ENCODE measurements at places on chromosomes 7 and 10. TPM values are rescaled to one million over a fixed set of nuclear protein-coding genes. Genes with fewer than 3 reads are reported as not detected.

The C7orf57 gene
- not detected for total RNA-seq

The C10orf143 gene
- 5.0 TPM for total RNA-seq

The LRRC27 gene
- total RNA-seq, result 21.0 TPM

The MBL2 gene
- not detected for total RNA-seq

The OR2A5 gene
- total RNA-seq, result not detected

GRCh38 chr7:155816996-155817395 is 4.7 kb upstream of the SHH start:
- peaks cover 2% of the 10 kb centered on the region for H3K27me3 ChIP-seq
- H3K27ac ChIP-seq, result no peak overlapping the region
- H3K4me3 ChIP-seq, result no peak overlapping the region
- H3K36me3 ChIP-seq, result no peaks in the 10 kb centered on the region
- DNase-seq, result no peak
- H3K4me1 ChIP-seq, result no peaks in the 10 kb centered on the region

DNA sequence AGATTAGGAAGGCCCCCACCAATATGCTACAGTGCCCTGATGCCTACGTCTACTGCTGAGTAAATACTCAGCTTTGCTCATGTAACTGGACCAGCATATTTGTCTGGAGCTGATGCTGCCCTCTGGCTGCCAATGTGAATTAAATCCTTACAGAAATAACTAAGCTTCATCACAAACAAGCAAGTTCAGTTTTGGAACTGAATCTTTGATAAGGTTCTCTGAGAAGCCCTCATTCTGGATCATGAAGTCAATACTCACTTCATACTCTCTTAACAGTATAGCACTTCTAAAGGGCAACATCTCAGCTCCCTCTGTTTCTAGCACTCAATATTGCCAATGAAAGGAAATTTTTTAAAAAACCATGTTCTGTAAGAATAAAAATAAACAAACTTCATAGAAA is 246.7 kb downstream of the ETV1 start:
- no peak overlapping the region for H3K4me3 ChIP-seq
- no peaks in the 10 kb centered on the region for H3K36me3 ChIP-seq
- peak; percentile 34 for DNase-seq
- no peaks in the 10 kb centered on the region for H3K4me1 ChIP-seq

DNA sequence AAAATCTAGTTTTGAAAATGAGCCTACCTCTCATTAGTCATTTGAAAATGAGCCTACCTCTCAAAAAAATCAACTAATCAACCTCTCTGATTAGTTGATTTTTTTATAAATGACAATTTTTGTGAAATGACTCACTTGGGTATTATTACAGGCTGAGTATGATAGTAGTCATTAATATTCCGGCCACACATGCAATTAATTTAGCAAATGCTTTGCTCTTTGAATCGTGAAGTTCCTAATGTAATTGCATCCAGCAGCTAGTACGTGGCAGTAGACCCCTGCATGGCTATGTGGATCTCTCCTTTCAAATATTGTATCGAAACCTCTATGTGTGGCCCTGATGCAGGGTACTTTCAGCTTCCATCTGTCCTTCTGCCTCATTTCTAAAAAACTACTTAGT is 245.9 kb upstream of the PHYHIPL start:
- H3K36me3 ChIP-seq, result no peaks in the 10 kb centered on the region
- H3K27me3 ChIP-seq, result no peaks in the 10 kb centered on the region
- DNase-seq, result no peak
- H3K27ac ChIP-seq, result no peak overlapping the region
- H3K4me1 ChIP-seq, result no peaks in the 10 kb centered on the region

DNA sequence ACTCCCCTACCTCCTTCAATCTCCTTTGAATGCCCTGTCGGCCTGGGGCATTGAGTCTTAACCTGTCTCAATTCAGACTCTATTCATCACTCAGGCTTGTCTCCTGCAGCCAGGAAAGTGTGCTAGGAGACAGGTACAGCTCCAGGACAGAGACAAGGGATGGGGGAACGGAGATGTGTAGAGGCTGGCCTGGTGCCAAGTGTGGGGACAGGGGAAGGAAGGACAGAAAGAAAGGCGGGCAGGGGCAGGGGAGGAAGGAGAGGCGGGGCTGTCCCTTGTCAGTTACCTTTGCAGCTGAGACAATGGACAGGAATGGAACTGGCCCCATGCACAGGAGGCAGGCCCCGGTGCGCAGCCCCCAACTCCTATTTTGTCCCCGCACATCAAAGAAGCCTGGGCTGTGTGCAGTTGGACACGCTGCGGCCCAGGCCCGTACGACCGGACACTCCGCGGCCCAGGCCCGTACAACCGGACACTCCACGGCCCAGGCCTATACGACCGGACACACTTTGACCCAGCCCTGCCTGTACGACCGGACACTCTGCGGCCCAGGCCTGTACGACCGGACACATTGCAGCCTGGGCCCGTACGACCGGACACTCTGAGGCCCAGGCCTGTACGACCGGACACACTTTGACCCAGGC is 36.9 kb downstream of the CHST15 start:
- H3K27me3 ChIP-seq, result no peaks in the 10 kb centered on the region
- no peaks in the 10 kb centered on the region for H3K36me3 ChIP-seq
- no peak for DNase-seq
- H3K4me1 ChIP-seq, result peaks cover 15% of the 10 kb centered on the region

GRCh38 chr10:114034923-114035645 is 8.6 kb upstream of the ADRB1 start:
- no peak for DNase-seq
- no peak overlapping the region for H3K4me3 ChIP-seq
- H3K4me1 ChIP-seq, result no peaks in the 10 kb centered on the region

- H3K27ac ChIP-seq, result no peak overlapping the region
- H3K36me3 ChIP-seq, result no peaks in the 10 kb centered on the region
- H3K27me3 ChIP-seq, result no peaks in the 10 kb centered on the region
Observed at GRCh38 chr7:41029072-41029499, 673.8 kb downstream of the INHBA start.

- DNase-seq, result peak; percentile 95
- H3K27ac ChIP-seq, result peak overlapping the region; percentile 54
- H3K27me3 ChIP-seq, result no peaks in the 10 kb centered on the region
- no peak overlapping the region for H3K4me3 ChIP-seq
Observed at GRCh38 chr10:119669975-119670640, 18.9 kb downstream of the BAG3 start.

DNA sequence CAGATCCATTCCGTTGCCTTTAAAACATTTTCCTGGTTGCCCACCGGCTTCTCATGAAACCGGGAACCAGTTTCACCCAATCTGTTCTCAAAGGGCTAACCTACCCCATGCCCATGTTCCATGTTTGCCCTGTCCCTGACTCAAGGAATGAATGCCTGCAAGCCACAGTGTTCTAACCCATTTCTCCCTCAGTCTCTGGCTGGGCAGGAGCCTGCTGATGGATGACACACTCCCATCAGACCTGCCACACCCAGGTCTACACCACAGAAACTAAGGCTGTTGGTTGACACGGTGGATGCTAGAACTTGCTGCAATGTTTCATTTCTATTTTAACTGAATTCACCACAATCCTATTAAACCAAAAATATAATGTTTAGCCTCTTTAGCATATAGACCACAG is 15.6 kb downstream of the CLRN3 start:
- no peak overlapping the region for H3K4me3 ChIP-seq
- no peaks in the 10 kb centered on the region for H3K4me1 ChIP-seq
- no peak overlapping the region for H3K27ac ChIP-seq
- H3K27me3 ChIP-seq, result no peaks in the 10 kb centered on the region
- no peak for DNase-seq
- H3K36me3 ChIP-seq, result no peaks in the 10 kb centered on the region

- peaks cover 21% of the 10 kb centered on the region for H3K4me1 ChIP-seq
- no peaks in the 10 kb centered on the region for H3K27me3 ChIP-seq
- no peak overlapping the region for H3K4me3 ChIP-seq
- H3K27ac ChIP-seq, result peak overlapping the region; percentile 49
- no peaks in the 10 kb centered on the region for H3K36me3 ChIP-seq
Observed at GRCh38 chr7:38311329-38311937, 38.0 kb upstream of the TARP start.

DNA sequence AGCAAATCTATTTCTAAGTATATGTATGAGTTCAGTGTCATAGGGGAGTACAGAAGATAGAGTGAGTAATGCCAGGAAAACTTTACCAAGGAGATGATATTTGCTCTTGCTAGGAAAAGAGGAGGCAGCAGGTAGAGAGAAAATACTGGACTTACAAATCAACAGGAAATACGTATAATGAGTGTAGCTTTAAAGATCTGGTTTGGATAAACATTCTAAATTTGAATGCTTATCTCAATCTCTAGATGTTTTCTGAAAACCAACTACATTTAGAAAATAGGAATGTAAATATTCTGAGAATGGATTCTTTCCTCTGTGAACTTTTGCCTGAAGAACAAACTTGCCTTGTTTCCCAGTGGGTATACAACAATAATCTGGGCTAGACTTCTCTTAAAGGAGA is 46.9 kb upstream of the GNAI1 start:
- H3K4me1 ChIP-seq, result no peaks in the 10 kb centered on the region
- no peaks in the 10 kb centered on the region for H3K27me3 ChIP-seq
- no peak overlapping the region for H3K27ac ChIP-seq
- H3K36me3 ChIP-seq, result no peaks in the 10 kb centered on the region

- no peak overlapping the region for H3K27ac ChIP-seq
- no peaks in the 10 kb centered on the region for H3K27me3 ChIP-seq
- no peaks in the 10 kb centered on the region for H3K36me3 ChIP-seq
- no peak for DNase-seq
- no peaks in the 10 kb centered on the region for H3K4me1 ChIP-seq
Observed at GRCh38 chr10:26335574-26336093, 102.5 kb upstream of the APBB1IP start.

DNA sequence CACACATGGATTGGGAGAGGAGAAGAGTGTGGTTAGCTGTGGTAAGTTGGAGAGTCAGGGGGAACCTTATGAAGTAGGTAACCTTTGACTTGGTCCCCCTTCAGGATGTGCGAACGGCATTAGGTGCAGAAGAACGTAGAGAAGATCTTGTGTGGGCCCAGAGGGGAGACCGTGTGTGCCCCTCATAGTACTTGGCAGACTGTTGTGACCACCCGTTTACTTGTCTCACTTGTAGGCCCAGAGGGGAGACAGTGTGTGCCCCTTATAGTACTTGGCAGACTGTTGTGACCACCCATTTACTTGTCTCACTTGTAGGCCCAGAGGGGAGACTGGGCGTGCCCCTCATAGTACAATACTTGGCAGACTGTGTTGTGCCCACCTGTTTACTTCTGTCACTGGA is 2.6 kb downstream of the GTPBP4 start:
- H3K27ac ChIP-seq, result no peak overlapping the region
- peaks cover 16% of the 10 kb centered on the region for H3K36me3 ChIP-seq
- H3K4me3 ChIP-seq, result no peak overlapping the region
- no peak for DNase-seq
- no peaks in the 10 kb centered on the region for H3K27me3 ChIP-seq
- peaks cover 25% of the 10 kb centered on the region for H3K4me1 ChIP-seq

DNA sequence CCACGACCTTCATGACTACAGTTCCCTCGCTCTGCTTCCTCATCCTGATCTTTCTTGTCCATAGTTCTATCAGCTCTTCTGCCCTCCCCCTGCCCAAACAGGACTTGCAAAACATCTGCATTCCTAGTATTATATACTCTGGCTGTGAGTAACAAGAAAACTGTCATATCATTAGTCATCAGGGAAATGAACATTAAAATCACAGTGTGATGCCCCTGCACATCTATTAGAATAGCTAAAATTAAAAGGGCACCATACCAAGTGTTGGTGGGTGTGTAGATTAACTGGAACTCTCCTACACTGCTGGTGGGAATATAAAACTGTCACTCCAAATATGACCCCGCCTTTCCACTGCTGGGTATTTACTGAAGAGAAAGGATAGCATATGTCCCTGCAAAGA is 141.8 kb downstream of the C7orf25 start:
- DNase-seq, result no peak
- no peak overlapping the region for H3K27ac ChIP-seq
- no peaks in the 10 kb centered on the region for H3K36me3 ChIP-seq
- no peaks in the 10 kb centered on the region for H3K27me3 ChIP-seq
- H3K4me1 ChIP-seq, result no peaks in the 10 kb centered on the region

GRCh38 chr7:148650232-148650858 is 48.4 kb upstream of the CUL1 start:
- no peaks in the 10 kb centered on the region for H3K27me3 ChIP-seq
- no peak for DNase-seq
- no peaks in the 10 kb centered on the region for H3K4me1 ChIP-seq
- no peak overlapping the region for H3K4me3 ChIP-seq

- peak overlapping the region; percentile 100 for H3K27ac ChIP-seq
- peak overlapping the region; percentile 81 for H3K4me3 ChIP-seq
- no peaks in the 10 kb centered on the region for H3K36me3 ChIP-seq
- DNase-seq, result no peak
- no peaks in the 10 kb centered on the region for H3K27me3 ChIP-seq
Observed at GRCh38 chr7:105011141-105011830, 2.7 kb upstream of the KMT2E start.

GRCh38 chr7:112853422-112853821 is 63.2 kb upstream of the TMEM168 start:
- H3K36me3 ChIP-seq, result no peaks in the 10 kb centered on the region
- no peaks in the 10 kb centered on the region for H3K27me3 ChIP-seq
- H3K4me3 ChIP-seq, result no peak overlapping the region
- DNase-seq, result no peak
- peaks cover 9% of the 10 kb centered on the region for H3K4me1 ChIP-seq
- H3K27ac ChIP-seq, result no peak overlapping the region
